ENCODE measurements at places on chromosomes 1 and 21.

DNA sequence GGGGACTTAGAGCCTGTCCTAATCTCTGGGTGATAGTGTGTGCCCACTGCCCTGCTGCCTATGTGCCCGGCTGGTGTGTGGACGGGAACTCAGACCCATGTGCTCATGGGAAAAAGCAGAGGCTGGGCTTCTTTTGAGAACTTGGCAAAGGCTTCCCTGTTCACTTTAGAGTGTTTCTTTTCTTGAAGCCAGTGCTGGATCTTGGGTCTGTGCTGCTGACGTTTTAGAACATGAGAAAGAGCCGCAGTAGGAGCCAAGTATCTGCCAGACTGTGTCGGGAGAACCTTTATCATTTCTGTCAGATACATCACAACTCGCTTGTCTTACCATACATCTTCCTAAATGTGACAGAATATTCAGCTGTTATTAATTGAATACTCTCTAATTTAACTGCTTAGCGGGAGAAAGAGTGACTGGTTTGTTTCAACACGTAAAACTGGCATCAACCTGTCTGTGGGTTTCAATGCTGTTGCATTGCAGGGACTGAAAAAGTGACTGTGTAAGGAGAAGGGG is 195.2 kb downstream of the PBX1 start:
- no peak for DNase-seq

GRCh38 chr1:8438489-8438888 is 120.6 kb downstream of the SLC45A1 start:
- no peak for DNase-seq

- no peak for DNase-seq
These were observed 312.5 kb upstream of the DUSP10 start for GRCh38 chr1:222054416-222054815.

GRCh38 chr1:229579059-229579673 is 20.7 kb upstream of the ABCB10 start:
- DNase-seq = no peak

GRCh38 chr1:152392909-152393308 is 21.2 kb downstream of the CRNN start:
- no peak for DNase-seq

DNA sequence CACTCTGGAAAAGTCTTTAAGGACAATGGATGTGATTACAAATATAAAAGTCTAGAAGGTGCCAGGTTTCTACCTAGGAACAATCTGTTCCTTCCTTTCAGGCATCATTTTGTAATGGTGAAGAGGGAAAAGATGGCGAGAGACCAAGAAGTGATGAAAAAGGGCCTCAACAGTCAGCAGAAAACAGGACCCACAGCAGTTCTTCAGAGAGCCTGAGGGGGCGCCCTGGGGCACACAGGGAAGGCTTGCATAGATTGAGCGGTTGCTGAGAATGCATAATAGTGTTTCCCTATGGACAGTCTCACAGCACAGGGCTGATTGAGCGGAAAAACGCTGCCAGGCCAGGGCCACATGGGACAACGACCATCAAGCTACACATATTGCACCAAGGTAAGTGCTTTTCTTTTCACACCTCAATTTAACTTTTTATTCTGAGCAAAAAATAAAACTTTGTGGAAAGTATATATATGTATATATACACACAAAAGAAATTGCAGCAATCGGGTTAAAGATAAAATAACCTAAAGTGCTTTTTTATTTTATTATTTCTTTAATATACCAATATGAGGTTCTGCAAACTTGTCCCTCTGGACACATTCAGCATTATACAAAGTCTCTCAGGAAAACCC is 3.1 kb upstream of the YRDC start:
- peak; percentile 54 for DNase-seq

- DNase-seq = no peak
These were observed 69.6 kb downstream of the CD34 start for GRCh38 chr1:207841293-207841692.

- DNase-seq = no peak
These were observed 891.1 kb downstream of the USP25 start for GRCh38 chr21:16620786-16621320.

DNA sequence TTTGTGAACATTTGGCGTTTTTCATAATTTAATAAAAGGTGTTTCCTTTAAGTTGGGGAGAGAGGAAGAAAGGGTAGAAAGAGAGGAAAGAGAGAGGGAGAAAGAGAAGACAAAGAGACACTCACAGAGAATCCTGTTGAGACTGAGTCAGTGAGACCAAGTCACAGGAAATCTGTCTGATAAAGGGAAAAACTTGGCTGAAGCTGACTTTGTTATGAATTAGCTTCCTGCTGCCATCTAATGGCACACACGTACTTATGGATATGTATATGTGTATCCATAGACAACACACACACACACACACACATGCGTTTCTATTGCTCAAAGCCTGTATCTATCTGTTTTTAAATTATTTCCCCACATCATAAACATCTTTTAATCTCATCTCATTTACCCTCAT is 42.5 kb upstream of the DISC1 start:
- peak; percentile 38 for DNase-seq

GRCh38 chr1:185058110-185058509 is 12.8 kb downstream of the RNF2 start:
- DNase-seq = no peak

DNA sequence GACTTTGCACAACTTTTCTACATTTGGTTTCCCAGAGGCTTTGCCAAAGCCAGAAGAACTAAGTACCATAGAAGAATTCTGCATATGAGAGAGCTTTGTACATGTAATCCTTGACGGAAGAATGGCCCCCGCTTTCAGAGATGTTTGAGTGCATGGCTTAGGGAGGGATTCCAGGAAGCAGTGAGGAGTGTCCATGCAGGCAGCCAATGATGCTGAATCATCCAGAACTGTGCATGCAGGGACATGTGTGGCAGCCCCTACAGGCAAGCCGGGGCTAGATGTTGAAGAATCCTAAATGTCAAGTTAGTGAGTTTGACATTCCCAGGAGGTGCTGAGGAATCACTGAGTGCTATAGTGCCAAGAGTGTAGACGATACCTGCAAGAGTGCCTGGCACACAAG is 9.9 kb upstream of the HAO2 start:
- DNase-seq = no peak

- no peak for DNase-seq
These were observed 13.3 kb downstream of the ETV3L start for GRCh38 chr1:157086299-157086698.

DNA sequence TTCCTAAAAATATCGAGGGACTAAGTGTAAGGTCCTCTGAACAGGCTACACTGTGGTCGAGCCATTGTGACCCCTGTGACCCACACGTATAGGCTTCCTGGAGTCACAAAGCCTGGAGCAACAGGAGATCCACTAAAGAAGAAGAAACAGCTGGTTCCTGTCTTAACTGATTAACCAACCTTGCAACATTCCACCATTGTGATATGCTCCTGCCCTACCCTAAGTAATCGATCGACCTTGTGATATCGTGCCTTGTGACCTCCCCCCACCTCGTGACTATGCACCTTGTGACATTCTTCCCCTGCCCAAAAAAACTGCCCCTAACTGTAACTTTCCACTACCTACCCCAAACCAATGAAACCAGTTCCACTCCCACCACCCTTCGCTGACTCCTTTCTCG is 304.6 kb upstream of the FAM78B start:
- DNase-seq = no peak

GRCh38 chr1:225464851-225465792 is 37.3 kb upstream of the LBR start:
- no peak for DNase-seq

DNA sequence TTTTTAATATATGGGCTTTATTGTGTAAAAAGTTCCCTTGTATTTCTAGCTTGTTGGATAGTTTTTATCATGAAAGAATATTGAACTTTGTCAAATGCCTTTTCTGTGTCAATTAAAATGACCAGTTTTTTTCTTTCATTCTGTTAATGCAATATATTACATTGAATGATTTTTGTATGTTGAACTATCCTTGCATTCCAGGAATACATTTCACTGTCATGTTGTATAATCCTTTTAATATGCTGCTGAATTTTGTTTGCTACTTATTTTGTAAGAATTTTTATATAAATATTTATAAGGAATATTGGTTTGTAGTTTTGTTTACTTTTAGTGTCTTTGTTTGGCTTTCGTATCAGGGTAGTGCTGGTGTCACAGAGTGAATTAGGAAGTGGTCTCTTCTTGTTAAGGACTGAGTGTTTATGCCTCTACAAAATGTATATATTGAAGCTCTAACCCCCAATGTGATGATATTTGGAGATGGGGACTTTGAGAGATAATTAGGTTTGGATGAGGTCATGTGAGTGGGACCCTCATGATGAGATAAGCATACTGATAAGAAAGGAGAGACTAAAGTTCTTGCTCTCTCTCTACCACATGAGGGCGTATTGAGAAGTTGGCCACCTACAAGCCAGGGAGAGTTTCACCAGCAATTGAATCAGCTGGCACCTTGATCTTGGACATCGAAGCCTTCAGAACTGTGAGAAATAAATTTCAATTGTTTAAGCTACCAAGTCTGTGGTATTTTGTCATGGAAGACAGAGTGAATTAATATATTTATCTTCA is 12.0 kb upstream of the SLAMF6 start:
- no peak for DNase-seq

DNA sequence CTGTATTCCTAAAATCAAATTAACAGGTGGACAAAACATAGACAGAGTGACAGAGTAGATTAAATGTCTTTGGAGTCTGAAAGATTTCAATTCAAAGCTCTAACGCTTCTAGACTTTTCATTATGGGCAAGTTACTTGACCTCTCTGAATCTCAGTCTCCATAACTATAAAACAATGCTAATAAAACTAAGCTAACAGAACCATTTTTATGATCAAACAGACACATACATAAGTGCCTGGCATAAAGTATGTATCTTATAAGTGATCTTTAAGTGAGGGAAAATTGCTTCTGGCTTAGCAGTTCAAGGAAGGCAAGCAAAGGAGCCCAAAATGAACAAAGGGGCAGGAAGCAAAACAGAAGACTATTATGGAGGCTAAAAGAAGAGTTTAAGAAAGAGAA is 216.8 kb upstream of the TNR start:
- no peak for DNase-seq

DNA sequence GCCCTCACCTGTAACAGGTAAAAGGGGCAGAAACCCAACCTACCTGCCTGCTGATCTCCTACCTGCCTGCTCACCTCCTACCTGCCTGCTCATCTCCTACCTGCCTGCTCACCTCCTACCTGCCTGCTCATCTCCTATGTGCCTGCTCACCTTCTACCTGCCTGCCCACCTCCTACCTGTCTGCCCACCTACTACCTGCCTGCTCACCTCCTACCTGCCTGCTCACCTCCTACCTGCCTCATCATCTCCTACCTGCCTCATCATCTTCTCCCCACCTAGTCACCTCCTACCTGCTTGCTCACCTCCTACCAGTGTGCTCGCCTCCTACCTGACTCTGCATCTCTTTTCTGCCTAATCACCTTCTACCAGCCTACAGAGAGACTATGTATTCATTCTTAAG is 452.9 kb downstream of the MATN1 start:
- DNase-seq = no peak

Data from fibroblast of skin of left biceps (primary cell).